NCI-H1436 treated with DMSO at 0.1 percent for 48 hours (cell line): ENCODE measurements at places on chromosomes 1 and 21.
A peak's percentile ranks its signal among the peaks of the same experiment; 100 is the strongest.

GRCh38 chr1:188365874-188366273 lies 1537.1 kb downstream of the PLA2G4A start:
- DNase-seq, result no peak

DNA sequence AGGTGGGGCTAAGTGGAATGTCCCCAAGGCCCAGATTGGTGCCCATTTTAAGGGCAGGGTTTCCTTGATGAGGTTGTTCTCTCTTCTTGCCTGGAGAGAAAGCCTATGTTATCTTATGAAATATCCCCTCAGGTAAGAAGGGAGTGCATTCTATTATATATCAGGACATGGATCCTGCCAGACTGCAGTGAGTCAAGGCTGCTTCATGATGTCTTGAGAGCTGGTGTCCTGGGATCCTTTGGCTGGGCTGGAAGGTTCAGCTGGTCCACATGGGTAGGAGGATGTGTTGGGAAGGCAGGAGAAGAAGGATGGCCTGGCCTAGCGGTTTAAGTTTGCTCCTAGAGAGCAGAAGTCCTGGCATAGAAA lies 207.6 kb downstream of the ROR1 start:
- DNase-seq, result no peak

- DNase-seq, result no peak
These were observed 24.5 kb upstream of the GLIS1 start for GRCh38 chr1:53763461-53763860.

DNA sequence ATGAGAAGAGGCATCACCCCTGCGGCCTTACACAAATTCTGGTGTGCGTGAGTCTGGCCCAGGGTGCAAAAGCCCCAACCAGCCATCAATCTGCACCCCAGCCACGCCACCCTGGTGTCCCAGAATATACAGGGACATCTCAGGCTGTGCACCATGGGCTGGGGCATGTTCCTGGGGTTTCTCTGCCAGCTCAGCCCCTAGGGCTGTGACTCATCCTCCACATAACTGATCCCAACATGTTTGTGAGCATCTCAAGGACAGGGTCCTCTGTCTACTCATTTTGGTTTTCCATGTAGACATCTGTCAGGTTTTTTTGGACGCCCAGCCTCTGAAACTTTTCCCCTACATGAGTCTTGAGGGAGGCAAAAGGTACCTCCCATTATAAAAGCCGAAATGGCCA lies 511 bp downstream of the ZNF683 start:
- no peak for DNase-seq

GRCh38 chr1:94411237-94411636 lies 7.0 kb upstream of the ABCD3 start:
- DNase-seq, result no peak

GRCh38 chr1:11151114-11151513 lies 38.0 kb upstream of the ANGPTL7 start:
- DNase-seq, result no peak

DNA sequence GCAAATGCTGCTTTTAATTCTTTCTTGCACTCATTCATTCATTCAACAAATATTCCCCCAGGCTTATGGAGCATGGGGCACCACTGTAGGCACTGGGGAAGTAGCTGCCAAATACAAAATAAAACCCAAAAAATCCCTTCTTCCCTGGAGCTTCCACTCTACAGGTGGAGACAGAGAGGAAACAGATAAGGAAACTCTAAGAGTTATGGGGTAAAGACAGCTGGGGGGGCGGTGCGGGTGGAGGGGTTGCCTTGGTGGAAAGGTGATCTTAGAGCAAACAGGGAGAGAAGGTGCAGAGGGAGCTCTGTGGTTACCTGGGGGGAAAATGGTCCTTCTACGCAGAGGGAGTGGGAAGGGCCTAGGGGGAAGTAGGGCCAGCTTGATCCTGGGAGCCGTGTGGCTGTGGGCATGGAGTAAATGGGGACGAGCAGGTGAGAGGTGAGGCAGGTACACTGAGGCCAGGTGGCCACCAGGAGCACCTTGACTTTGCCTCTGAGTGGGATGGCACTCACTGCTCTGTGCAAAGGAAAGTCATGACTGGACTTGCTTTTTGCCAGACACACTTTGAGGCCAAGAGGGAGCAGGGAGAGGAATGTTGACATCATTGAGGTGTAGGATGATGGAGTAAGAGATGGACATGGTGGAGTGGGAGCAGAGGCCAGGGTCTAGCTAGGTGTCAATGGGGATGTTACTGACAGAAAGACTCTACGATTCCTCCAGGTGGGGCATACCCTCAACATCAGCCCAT lies 152.0 kb downstream of the ETS2 start:
- DNase-seq, result no peak

GRCh38 chr21:19608101-19608621 lies 1204.6 kb upstream of the TMPRSS15 start:
- no peak for DNase-seq

- peak; percentile 41 for DNase-seq
These were observed 29.8 kb upstream of the KIF21B start for GRCh38 chr1:201053155-201053860.

- no peak for DNase-seq
These were observed 15.2 kb upstream of the KCNQ4 start for GRCh38 chr1:40768146-40768990.

GRCh38 chr1:226990133-226990716 lies 50.1 kb downstream of the COQ8A start:
- DNase-seq, result no peak

- DNase-seq, result no peak
These were observed 78.9 kb upstream of the AK4 start for GRCh38 chr1:65069011-65069565.

- no peak for DNase-seq
These were observed at the start of gene KRTAP20-2 for GRCh38 chr21:30634906-30635305. Gene KRTAP20-2, plus strand, starts transcription at chr21:30635206. Its CDS starts 58 bp downstream, at chr21:30635264.
